ENCODE measurements at places on chromosomes 1 and 21.

DNA sequence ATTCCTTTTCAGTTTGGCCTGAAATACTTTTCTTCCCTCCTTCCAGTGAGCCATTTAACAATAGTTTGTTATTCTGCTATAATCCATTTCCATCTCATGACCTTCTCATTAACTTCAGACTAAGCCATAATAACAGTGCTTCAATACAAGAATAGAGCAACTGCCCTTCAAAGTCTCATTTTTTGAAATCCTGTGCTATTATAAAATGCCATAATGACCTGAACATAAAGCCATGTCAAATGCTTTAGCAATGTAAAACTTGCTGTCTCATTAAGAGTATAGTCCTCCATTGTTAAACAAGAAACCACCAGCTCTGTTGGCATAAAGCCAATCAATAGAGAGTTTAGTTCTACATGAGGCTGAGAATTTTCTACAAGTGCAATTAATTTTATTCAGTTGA, 9.6 kb upstream of the PIGK start:
- no peak for DNase-seq

- DNase-seq, result no peak
Measured at GRCh38 chr1:82139751-82140468, 339.2 kb downstream of the ADGRL2 start.

DNA sequence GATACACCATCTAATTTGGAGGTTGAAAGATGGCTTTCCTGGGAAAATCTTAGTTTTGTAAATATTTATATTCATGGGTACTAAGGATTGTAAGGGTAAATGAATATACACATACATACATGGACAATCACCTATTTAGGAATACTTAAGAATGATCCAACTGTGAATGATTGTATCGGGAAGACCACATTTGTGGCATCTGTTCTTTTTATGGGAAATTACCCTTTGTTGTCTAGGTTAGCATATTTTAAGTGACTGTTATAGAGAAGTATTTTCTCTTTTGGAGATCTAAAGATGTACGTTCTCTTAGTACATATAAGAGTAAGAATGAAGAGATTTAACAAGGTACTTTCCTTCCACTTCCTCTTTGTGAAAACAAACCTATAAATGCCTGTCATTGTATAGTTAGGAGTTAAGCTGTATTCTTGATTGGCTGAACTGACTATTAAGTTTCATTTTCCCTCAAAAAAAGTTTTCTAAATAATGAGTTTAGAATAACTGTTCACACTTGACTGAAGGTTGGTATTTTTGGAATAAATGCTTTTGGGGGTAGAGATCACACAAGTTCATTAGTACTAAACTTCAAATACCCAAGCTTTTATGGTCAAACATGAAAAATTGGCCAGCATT, 26.7 kb downstream of the SNX7 start:
- DNase-seq, result no peak

- DNase-seq, result no peak
Measured at GRCh38 chr1:238628110-238628509, 737.4 kb upstream of the ZP4 start.

- DNase-seq, result no peak
Measured at GRCh38 chr1:181094416-181095212, 6.1 kb downstream of the IER5 start.

DNA sequence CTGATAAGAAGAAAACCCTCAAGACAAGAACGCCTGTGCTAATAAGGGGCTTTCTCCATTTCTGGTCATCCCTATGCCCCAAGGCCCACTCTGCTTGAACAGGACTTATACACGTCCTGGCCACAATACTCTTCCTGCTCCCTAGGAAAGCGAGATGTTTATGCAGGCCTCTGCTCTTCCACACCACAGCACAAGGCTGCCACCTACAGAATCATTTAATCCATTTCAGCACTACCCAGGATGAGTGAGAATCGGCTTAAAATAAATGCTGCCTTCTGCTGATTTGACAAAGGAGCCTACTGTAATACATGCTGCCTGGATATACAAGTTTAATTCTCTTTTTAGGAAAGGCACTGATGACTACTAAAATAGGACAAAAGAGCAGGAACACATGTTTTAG, 29.4 kb downstream of the FRRS1 start:
- no peak for DNase-seq

GRCh38 chr21:41713495-41714281, 53.2 kb downstream of the RIPK4 start:
- DNase-seq, result no peak

DNA sequence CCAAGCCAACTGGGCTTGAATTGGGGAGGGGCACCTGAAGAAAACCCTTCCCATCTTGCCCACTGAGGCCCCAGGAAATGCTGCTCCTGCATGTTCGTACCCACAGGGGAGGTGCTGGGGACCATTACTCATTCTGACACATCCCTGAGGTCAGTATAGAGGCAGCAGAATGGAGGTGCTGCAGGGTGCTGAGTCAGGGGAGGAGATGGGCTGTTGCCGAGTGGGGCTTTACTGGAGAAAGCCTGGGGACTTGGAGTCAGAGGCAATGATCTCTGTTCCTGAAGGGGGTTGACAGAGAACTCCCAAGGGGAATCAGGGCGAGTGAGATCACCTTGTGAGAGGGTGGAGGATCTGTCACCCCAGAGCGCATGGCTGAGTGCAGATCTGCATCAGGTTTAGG, 40.2 kb upstream of the KCNA10 start:
- no peak for DNase-seq

DNA sequence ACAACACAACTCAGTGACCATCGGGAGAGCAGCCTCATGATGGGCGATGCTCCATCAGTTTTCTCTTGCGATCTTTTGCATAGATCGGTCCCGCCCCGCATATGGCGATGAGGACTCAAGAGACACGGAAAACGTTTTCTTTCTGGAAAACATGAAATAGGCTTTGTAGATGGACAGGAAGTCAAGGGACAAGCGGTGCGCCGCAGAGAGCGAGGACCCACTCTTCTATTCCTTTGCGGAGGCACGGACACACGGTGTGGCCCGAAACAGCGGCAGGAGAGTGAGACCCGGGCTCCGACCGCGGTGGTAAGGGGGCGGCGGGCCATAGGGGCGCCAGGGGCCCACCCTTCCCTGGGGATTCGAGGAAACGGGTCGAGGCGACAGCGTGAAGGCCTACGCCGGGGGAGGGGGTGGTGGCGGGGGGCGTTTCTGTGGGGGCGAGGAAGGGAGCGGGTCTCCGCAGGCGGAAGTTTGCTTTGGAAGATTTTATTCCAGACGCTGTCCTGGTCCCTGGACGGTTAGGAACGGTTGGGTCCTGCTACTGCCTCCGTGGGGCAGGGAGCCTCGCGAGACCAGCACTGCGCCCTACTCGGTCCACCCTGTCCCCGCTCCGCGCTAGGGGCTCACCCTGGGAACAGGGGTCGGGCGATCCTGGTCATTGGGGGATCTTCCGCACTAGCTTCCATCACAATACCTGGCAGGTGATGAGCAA, 796 bp upstream of the TDRKH start:
- peak; percentile 23 for DNase-seq

- DNase-seq, result no peak
Measured at GRCh38 chr1:234758851-234759250, 148.9 kb upstream of the IRF2BP2 start.

GRCh38 chr21:37219761-37220432, 47.2 kb downstream of the VPS26C start:
- DNase-seq, result no peak

GRCh38 chr1:114554577-114554976, 26.8 kb downstream of the BCAS2 start:
- no peak for DNase-seq

DNA sequence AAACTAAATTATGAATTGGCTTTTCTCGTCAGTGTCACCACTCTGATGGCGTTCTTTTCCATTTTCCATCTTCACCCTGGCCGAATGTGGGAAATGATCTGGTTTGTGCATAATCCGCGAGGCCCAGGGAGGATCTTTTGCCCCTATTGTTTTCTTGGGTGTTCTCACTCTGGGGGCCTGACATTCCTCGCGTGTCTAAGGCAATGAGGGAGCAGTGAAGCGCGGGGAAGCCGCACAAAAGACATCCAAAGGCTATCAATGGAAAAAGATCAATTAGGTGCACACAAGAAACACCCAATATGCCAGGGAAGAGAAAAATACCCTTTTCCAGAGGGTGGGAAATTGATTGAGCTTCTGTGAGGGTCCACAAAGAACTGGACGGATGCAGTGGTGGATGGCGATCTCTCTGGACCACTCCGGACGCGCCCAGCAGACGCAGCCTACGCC, 941 bp upstream of the C1orf21 start:
- no peak for DNase-seq

- no peak for DNase-seq
Measured at GRCh38 chr1:219433001-219433400, 179.9 kb downstream of the ZC3H11B start.

- no peak for DNase-seq
Measured at GRCh38 chr1:227734546-227734855, 601 bp downstream of the JMJD4 start.

- no peak for DNase-seq
Measured at GRCh38 chr1:218347336-218347722, 2.2 kb downstream of the TGFB2 start.

GRCh38 chr1:64004451-64005025, 198.9 kb upstream of the UBE2U start:
- no peak for DNase-seq

DNA sequence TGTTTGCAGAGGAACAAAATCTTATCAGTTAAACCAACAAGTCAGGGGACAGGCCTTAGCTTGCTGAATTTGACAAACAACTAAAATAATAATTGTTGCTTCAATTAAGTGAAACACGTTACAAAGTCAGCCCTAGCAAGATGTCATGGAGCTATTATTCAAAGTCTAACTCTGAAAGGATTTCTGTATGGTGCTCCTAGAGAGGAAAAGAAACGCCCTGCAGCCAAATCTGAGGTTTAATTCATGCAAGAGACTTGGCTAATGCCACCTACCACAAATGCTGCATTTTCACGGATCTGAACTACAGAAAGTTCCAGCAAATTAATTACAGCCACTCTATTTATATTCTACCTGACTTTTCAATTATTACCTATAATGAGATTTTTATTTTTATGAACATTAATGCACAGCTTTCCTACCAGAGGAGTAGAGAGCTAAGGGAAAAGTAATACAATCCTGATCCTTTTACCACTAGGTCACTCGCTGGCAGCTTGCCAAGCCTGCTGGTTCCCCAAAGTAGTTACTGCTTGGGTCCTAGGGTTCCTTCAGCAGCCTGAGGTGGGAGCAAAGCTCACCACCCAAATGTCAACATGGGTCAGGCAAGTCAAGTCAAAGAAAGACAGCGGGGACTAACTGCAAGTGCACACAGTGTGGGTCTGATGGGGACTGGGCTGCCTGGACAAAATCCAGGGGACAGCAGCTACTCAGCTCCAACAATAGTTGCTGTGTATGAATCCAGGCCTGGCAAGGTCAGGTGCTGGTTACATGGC, 8.5 kb downstream of the COLGALT2 start:
- DNase-seq, result no peak

GRCh38 chr1:53473463-53473862, 14.3 kb downstream of the DMRTB1 start:
- no peak for DNase-seq

DNA sequence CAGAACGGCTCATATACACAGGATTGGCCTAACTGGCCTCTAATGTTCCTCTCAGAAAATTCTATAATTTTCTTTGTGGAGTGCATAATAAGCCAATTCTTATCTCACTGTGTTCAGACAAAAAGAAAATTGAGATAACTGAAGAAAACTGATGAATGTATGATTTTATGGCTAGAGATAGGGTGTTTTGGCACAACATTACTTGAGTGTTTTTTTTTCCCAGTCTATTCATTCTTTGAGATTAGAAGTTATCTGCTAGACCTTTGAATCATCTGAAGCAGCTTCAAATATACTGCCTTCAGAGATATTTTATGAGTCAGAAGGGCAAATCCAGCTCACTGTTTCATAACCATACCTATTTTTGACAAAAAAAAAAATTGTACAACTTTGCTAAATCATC, 85.6 kb downstream of the VAV3 start:
- no peak for DNase-seq

DNA sequence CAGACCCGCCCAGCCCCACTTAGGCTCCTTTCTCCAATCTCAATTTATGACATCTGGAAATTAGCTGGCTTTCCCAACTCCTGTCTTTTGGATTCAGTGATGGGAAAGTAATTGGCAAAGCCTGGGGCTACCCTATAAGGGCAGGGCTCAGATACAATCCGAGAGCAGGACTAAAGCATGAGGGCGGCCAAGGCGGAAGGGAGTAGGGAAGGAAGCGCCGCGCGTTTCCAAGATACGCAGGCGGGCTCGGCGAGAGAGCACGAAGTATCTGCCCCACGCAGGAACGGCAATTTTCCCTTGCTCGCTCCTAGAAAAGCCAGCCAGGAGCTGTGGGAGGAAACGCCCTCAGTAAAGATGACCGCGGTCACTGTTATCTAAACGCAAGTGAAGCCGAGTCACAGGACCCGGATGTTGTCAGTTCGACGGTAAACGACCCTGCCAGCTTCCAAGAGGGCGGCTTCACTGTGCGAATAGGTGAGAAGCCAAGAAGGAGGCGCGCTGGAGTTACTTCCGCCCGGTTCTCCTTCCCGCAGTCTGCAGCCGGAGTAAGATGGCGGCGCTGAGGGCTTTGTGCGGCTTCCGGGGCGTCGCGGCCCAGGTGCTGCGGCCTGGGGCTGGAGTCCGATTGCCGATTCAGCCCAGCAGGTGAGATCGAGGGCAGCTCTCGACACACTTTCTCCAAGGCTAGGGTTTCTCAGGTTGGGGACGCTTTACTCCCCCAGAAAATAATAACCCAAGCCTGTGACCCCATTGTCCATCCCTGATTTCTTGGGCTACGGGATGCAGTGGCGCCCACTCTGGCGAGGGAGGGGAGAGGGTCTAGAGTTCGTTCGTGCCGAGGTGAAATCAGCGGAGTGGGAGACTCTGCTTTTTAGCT, at the start of gene NDUFS2:
Gene NDUFS2, plus strand, starts transcription at position 532 of the 877 bp plus-strand sequence. Its CDS starts 19 bp downstream, at position 551.
- peak; percentile 100 for DNase-seq

- no peak for DNase-seq
Measured at GRCh38 chr1:16630661-16631247, 17.4 kb upstream of the NBPF1 start.

DNA sequence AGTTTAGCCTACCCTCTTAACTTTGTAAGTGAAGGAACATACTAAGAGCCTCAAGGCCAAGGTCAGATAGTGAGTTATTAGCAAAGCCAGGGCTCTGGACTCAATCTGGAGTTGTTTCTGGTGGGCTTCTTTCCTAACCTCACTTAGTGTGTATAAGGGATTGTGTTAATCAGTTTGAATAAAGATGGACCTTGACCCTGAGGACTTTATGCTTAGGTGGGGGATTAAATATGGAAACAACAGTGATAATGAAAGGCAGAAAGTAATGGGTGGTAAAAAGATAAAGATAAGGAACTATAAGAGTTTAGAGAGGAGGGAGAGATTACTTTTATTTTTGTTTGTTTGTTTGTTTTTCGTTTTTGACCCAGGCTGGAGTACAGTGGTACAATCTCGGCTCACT, 5.5 kb downstream of the RABGAP1L start:
- no peak for DNase-seq

DNA sequence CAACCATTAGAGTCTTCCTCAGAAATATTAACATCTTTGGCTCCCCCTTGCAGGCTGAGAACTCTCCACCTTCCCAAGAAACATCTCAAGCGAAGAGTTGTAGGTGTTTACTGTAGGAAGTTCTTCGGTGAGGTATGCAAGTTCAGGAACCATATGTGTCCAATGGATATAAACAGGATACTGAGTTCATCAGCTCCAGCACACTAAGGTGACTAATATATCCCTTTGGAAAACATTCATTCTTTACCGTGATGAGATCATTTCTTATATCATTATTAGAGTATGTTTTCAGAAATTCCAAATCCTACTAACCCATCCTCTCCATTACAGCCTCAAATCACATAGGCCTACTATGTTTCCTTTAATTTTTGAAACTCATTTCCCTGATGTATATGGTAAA, 37.3 kb upstream of the PRMT6 start:
- no peak for DNase-seq

- no peak for DNase-seq
Measured at GRCh38 chr21:31159808-31160207, 121.5 kb upstream of the KRTAP19-8 start.

- no peak for DNase-seq
Measured at GRCh38 chr1:117107364-117107763, 14.2 kb downstream of the TRIM45 start.
